ENCODE measurements at places on chromosomes 2 and 18.

DNA sequence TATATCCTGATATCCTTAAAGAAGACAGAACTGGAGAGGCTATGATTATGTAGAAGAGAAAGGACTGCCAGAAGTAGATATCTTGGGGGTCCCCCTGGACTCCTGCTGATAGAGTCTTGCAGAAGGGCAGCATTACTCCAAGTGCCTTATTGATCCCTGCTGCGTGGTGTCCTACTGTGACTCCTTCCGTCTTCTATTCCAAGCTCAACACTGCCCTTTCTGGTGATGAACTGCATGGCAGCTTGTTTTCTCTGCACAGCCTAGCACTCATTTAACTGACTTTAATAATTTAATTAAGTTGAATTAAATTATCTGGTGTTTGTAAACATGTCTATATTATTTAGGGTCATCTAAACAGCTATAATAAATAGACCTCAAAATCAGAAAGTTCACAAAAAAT, 194.1 kb upstream of the DSEL start:
- DNase-seq: no peak

DNA sequence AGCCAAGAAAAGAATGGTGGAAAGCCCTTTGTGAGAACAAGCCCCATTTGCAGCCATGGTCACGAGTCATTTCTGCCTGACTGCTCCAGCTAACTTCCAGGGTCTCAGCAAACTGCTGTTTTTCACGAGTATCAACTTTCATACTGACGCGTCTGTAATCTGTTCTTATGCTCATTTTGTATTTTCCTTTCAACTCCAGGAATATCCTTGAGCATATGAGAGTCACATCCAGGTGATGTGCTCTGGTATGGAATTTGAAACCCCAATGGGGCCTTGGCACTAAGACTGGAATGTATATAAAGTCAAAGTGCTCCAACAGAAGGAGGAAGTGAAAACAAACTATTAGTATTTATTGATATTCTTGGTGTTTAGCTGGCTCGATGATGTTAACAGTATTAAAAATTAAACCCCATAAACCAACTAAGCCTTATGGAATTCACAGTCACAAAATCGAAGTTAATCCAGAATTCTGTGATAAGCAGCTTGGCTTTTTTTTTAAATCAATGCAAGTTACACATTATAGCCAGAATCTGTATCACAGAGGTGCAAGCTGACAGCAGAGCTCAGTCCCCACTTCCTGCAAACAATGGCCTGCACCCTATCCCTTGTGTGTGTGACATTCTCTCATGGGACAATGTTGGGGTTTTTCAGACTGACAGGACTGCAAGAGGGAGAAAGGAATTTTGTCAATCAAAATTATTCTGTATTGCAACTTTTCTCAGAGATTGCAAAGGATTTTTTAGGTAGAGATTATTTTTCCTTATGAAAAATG, 26.1 kb downstream of the SLC14A1 start:
- DNase-seq: no peak

DNA sequence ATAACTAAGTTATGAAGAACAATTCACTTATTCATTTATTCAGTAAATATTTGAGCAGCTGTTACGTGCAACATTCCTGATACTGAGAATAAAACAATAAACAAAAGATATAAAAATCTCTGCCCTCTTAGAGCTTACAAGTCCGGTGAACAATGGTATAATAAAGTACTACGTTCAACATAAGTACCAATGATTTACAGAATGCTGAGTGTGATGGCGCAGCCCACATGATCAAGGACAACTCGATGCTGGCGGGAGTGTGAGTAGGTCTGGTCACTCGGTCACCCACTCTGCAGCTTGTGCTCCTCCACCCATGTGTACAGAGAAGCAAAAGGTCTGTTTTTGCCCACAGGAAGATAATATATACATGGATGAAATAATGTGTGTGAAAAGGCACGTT, 254.3 kb downstream of the BCL11A start:
- no peak for DNase-seq

GRCh38 chr18:48973731-48974130, 23.0 kb upstream of the SMAD7 start:
- DNase-seq: no peak

- no peak for DNase-seq
Observed at GRCh38 chr2:68098291-68098797, 35.5 kb upstream of the C1D start.

GRCh38 chr2:85181134-85181631, 48.0 kb downstream of the TCF7L1 start:
- DNase-seq: no peak

Data from T-helper 17 cell (primary cell).